ENCODE measurements at places on chromosomes 7 and 10.

DNA sequence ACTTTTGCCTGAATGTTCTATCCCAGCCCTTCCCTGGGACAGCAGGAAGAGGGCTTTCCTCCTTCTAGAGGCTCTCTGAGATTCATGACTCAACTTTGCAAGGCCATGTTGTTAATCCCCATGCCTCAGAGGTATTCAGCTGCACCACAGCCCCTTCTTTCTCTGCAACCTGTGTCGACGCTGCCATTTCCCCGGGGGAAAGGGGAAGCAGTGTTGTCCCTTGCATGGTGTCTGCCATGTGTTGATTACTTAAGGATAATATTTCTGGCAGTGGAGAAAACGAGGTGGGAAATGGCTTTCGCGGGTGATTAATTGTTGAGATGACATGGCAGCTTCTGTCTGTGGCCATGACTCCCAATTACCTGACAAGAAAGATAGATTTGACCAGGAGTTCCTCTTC is 133.1 kb downstream of the SORCS3 start:
- no peak for DNase-seq

GRCh38 chr7:80415114-80415513 is 96.8 kb downstream of the GNAT3 start:
- no peak for DNase-seq

GRCh38 chr7:149621776-149622175 is 124.2 kb upstream of the ZNF746 start:
- DNase-seq: no peak

GRCh38 chr7:56222866-56223265 is 106.6 kb upstream of the NUPR2 start:
- no peak for DNase-seq

DNA sequence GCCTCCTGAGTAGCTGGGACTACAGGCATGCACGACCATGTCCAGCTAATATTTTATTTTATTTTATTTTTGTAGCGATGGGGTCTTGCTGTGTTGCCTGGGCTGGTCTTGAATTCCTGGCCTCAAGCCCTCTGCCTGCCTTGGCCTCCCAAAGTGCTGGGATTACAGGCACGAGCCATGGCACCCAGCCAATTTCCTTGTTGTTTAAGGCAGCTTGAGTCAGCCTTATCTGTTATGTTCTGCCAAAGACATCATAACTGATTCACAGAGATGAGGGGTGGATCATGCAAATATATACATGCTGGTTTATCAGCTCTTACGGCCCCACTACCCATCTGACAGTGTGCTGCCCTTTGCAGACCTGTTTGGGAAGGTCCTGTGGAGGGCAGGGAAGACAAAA is 826.7 kb downstream of the TYW1 start:
- no peak for DNase-seq

GRCh38 chr10:125337510-125337909 is 177.1 kb upstream of the CTBP2 start:
- no peak for DNase-seq

DNA sequence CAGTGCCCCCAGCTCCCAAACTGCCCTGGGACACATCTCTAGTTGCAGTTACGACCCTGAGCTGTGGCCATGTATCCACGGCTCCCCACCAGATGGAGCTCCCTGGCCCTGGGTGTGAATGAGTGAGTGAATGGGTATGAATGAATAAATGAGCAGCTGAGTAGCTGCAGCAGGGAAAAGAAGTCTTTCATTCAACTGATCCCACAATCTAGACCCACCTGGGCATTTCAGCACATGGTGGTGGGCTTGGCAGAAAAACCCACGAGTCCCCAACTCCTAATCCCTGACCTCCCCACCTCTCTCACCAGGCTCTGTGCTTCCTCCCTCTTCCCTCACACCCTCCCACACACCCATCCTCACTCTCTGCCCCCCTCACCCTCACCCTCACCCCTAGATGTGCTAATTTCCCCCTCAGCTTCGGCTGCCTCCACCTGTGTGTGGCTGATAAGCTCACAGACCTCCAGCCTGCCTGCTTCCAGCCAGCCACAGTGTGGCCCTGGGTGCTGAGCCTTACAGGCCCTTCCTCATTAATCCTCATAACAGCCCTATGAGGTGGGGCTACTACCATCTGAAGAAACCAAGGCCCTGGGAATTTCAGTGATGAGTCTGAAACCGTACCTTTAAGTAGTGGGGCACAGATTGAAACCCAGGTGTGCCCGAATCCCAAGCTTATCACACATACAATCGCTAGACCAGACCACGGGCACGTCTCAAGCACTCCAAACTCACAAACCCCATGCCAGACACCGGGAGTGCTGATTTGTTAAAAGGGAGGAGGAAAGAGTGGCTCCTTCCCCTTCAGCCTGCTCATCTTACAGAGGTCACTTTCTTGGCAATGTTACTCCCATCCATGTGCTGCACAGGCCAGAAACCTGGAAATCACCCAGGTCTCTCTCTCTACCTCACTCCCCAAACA is 2.2 kb upstream of the ATP6V1F start:
- DNase-seq: no peak

GRCh38 chr7:69708857-69709256 is 110.6 kb downstream of the AUTS2 start:
- DNase-seq: no peak

DNA sequence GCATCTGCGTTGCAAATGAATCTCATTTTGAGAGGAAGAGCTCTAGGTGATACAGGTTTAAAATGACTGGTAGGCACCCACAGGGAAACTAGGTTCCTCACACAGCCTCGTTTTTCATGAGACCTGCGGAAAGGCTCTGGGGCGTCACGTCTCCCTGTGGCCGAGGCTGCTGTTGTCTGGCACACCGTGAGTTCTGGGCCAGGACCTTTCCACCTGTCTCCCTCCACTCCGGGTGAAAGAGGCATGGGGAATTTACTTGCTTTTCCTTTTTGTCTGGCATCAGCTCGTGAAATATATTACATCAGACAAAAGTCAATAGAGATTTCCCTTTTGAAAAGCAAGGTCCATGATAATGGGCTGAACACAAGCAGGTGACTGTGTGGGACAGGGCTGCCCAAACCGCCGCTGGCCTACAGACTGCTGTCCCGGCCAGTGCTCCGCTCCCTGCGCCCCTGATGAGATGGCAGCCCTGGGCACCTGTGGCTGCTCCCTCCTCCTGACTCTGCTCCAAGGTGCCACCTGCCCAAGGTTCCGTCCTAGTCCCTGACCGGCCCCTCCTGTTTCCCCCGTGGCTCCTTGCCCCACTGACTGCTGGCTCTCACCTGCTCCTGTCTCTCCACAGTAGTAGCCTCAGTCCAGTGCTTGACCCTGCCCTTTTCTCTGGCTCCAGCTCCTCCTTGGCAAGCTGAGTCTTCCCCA is 109.6 kb downstream of the NKX6-2 start:
- DNase-seq: no peak

- no peak for DNase-seq
Observed at GRCh38 chr10:119026301-119027110, 3.0 kb upstream of the NANOS1 start.

DNA sequence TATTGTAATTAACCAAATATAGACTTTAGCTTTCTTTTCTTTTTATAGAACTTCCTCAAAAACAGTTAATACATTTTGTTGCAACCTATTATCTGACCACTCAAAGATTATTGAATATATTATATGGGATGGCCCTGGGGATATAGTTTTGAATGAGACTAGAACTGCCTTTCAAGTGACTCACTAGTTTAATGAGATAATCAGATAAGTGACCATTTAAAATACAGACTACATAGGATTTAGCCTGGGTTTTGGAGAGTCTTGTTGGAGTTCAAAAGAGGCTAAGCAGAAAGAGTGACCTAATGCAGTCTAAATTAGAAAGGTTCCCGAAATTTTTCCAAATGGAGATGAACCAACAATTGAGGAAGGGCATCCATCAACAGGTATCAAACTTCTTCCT is 305.2 kb upstream of the ETV1 start:
- no peak for DNase-seq

GRCh38 chr7:146660839-146661238 is 544.2 kb downstream of the CNTNAP2 start:
- DNase-seq: no peak

- no peak for DNase-seq
Observed at GRCh38 chr10:8424555-8425211, 370.2 kb downstream of the GATA3 start.

DNA sequence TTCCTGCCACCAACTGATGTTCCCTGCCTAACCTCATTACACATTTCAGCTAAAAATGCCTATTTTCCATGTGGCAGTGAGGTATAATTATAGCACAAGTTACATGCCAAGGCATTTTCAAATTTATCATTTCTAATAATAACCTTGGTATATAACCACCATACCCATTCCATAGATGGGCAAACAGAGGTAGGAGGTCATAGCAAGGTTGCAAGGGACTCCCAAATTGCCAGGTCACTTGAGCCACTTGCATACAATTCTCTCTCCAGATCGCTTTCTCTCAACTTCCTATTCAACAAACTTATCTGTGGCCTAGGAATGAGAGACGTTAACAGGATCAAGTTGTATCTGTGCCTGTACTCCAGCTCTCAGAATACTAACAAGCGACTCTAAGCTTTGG is 108.3 kb downstream of the ATXN7L1 start:
- no peak for DNase-seq

DNA sequence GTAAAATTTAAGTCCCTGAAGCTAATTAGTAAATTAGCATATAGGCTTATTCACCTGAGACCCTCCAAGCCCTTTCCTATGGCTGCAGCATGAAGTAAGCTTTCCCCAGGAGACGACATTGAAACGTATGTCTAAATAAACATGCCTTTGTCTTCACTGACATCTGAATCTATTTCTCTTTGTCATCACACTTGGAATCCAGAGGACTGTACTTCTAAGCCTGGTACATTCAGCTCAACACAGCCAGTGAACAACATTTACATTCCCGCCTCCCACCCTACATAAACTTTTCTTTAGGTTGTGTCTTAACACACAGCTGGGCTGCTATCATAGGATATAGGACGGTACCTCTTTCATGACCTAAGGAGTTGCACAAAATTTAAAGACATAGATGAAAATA is 414.4 kb downstream of the SFMBT2 start:
- DNase-seq: no peak

DNA sequence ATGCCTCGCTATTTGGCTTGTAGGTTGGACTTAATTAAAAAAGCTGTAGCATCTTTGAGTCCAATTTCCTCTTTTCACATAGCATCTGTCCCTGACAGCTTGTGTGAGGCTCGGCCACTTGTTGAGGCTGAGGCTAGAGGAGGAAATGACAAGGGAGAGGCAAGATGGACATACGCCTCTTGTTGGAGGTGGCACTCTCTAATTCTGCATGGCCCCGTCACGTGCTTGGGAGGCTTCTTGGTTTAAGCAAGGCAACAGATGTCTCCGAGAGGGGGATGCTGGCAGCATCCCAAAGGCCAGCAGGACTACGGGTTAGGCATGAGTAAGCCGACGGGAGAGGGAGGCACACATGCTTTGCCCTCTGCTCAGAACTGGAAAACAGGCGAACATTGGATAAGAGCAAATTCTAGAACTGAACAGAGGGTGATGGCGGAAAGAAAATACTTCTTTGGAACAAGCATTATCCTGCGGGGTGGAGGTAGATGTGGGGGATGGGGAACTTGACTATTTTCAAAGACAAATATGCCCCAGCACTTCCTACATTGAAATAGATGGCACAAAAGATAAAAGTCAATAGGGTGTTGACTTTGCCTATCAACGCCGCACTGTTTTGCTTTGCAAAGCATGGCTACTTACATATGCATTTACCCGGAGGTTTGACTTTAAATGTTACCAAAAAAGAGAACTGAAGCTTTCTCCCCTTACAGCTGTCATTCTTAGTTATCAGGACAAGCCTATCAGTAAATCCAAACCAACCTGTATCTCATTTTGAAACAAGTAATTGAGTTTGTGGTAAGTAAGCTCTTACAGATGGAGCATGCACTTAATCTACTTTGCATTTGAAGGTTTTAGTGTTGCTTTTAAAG is 94.8 kb downstream of the CHN2 start:
- DNase-seq: no peak

- no peak for DNase-seq
Observed at GRCh38 chr7:45971661-45972175, 50.6 kb upstream of the IGFBP3 start.

DNA sequence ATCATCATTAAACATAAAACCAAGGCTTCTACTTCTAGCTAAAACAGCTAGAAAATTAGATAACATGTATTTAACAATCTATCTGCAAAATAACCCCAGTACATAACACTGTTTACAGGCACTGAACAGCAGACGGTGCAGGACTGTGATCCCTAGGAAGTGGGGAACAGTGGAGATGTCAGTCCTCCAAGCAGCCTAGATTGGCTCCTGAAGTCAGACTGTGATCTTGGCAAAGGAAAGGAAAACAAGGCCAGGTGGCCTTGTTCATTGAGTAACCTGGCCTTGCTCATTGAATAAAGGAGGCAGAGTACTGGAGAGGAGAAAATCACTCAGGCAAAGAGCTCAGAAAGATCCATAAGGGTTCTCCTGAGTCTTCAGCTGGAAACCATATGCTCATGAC is 77.7 kb upstream of the DIP2C start:
- no peak for DNase-seq

DNA sequence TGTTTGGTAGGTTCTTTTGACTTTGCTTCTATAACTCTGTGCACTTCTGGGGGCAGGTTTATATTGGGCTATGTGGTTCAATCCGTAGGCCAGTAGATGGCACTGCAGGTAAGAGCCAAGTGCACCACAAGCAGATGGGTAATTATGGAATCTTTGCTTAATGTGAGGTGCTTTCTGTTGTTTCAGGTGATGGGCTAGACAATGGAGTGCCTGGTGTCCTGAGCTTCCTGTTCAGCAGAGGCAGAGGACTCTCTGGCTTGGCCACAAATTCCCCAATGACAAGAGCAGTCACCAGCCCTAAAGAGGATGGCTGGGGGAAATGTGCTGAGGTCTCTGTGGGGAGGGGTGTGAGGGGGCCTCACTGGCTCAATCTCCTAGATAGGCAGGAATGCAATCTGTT is 455.0 kb downstream of the CCSER2 start:
- no peak for DNase-seq

GRCh38 chr7:95276114-95276513 is 48.2 kb downstream of the PON1 start:
- DNase-seq: no peak

DNA sequence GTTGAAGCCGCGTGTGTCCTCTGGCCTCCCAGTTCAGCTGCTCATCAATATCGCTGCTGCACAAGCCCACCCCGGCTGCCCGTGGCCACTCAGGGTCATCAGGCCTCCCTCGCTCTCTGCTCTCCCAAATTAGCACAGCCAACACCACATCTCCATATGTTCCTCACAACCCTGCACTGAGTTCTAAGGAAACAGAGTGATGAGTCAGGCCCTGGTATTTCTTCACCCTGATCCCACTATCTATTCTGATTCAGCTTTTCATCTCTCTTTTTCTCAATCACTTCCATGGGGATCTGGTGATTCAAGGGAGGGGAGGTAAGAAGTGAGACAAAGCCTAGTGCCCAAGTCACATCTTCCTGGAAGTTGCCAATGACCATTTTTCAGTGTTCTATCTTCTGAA is 23.8 kb downstream of the CYTH3 start:
- no peak for DNase-seq

- no peak for DNase-seq
Observed at GRCh38 chr7:35613150-35613549, 81.8 kb downstream of the HERPUD2 start.

DNA sequence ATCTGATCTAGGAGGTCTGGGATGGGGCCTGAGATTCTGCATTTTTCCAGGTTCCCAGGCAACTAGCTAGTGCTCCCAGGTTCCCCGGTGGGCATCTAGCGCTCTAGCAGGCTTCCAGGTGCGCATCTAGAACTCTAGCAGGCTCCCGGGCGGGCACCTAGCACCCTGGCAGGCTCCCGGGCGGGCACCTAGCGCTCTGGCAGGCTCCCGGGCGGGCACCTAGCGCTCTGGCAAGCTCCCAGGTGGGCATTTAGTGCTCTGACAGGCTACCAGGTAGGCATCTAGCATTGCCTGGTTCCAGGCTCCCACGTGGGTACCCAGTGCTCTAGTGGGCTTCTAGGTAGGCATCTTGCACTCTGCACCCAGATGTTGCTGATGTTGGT is 414.7 kb downstream of the PLXNA4 start:
- DNase-seq: no peak
